ENCODE measurements at places on chromosomes 4 and X. TPM values are rescaled to one million over a fixed set of nuclear protein-coding genes. Genes with fewer than 3 reads are reported as not detected.

The TEX13D gene
- total RNA-seq: not detected

The UGT2B17 gene
- not detected for total RNA-seq

The UCP1 gene
- not detected for total RNA-seq

The GRID2 gene
- 21.8 TPM for total RNA-seq

GRCh38 chr4:177938226-177938625, 496.0 kb upstream of the AGA start:
- no peak for DNase-seq

DNA sequence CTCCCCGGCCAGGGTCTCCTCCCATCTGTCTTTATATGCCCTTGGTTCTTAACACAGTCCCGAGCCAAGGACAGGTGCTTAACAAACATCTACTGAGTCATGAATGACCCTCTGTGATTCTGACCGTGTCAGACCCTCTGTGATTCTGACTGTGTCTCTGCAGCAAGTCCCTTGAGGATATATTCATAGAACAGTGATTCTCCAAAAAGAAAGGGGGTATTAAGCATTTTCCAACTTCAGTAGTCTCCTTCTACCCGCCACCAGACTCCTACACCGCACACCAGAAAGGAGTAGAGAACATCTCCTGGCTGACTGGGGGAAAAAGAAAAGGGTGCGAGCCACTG, 13.6 kb downstream of the ACSL1 start:
- DNase-seq: no peak

- DNase-seq: no peak
Observed at GRCh38 chr4:16233569-16234177, 7.4 kb upstream of the TAPT1 start.

DNA sequence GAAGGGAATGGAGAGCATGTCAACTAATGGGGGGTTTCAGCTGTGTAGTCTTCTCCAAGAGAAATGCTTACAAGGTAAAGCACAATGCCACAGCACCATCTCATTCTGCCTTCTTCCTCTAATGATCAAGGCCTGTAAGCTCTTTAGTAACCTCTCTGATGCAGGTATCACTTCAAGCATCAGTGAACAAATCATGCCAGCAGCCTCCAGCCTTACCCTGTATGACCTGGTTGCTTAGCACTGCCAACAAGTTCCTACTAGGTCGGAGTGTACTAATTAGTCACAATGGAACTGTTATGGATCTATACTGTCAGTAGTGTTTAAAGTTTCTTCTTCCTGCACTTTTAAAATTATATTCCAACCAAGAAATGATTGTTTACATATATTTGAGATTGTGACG, 197.7 kb downstream of the GRID2 start:
- no peak for DNase-seq

DNA sequence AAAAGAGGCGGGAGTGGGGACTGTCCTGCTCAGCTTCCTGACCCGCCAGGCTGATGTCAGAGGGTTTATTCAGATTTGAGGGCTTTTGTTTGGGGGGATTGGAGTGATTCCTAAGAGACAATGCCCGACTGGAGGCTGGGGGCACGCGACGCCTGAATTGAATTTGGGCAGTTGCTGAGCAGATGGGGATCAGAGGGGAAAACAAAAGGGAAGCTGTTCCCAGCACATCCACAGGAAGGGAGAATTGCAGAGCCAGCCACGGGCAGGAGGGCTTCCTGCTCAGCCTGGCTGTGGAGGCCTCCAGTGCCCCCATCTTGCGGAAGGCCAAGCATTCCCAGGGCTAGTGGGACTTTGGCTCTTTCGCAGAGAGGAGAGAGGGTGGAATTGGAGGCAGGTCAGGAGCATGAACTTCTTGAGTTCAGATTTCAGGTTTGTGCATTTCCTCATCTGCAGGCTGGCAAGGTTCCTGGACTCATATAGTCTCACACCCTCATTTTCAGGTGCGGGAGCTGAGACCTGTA, 162.8 kb downstream of the NHS start:
- DNase-seq: no peak

- peak; percentile 49 for DNase-seq
Observed at GRCh38 chr4:8403173-8403753, 37.3 kb downstream of the ACOX3 start.

GRCh38 chr4:140349816-140350215, 23.6 kb upstream of the SCOC start:
- DNase-seq: no peak

GRCh38 chr4:25890571-25891485, 23.2 kb upstream of the SMIM20 start:
- no peak for DNase-seq
